ENCODE measurements at places on chromosomes 12 and 14. TPM values are rescaled to one million over a fixed set of nuclear protein-coding genes. Genes with fewer than 3 reads are reported as not detected.

The PSMB11 gene
- not detected for total RNA-seq

- H3K27ac ChIP-seq, result peak overlapping the region; percentile 75
- DNase-seq, result no peak
- peaks cover 52% of the 10 kb centered on the region for H3K4me1 ChIP-seq
- H3K27me3 ChIP-seq, result no peaks in the 10 kb centered on the region
- H3K4me3 ChIP-seq, result peak overlapping the region; percentile 50
Measured at GRCh38 chr12:119673634-119674033, 5.7 kb downstream of the PRKAB1 start.

GRCh38 chr12:65935906-65936901, 111.9 kb downstream of the HMGA2 start:
- no peaks in the 10 kb centered on the region for H3K27me3 ChIP-seq
- H3K4me1 ChIP-seq, result peaks cover 58% of the 10 kb centered on the region
- peaks cover 5% of the 10 kb centered on the region for H3K36me3 ChIP-seq
- DNase-seq, result no peak
- H3K27ac ChIP-seq, result peak overlapping the region; percentile 28

The RAPGEF3 gene
- 8.2 TPM for total RNA-seq

- peaks cover 47% of the 10 kb centered on the region for H3K27me3 ChIP-seq
- H3K36me3 ChIP-seq, result no peaks in the 10 kb centered on the region
- no peak overlapping the region for H3K4me3 ChIP-seq
Measured at GRCh38 chr12:108930756-108931155, 50.9 kb downstream of the DAO start.

GRCh38 chr12:14207905-14208551, 157.5 kb upstream of the ATF7IP start:
- H3K4me3 ChIP-seq, result no peak overlapping the region
- H3K27me3 ChIP-seq, result no peaks in the 10 kb centered on the region
- H3K27ac ChIP-seq, result peak overlapping the region; percentile 80
- DNase-seq, result peak; percentile 68
- H3K36me3 ChIP-seq, result peaks cover 11% of the 10 kb centered on the region

The ANO2 gene
- not detected for total RNA-seq

The ABCC9 gene
- total RNA-seq, result not detected

GRCh38 chr12:106197906-106198623, 49.8 kb downstream of the CKAP4 start:
- DNase-seq, result no peak
- no peaks in the 10 kb centered on the region for H3K36me3 ChIP-seq
- no peaks in the 10 kb centered on the region for H3K4me1 ChIP-seq
- H3K27me3 ChIP-seq, result peaks cover 60% of the 10 kb centered on the region
- H3K4me3 ChIP-seq, result no peak overlapping the region

The EAPP gene
- total RNA-seq, result 24.5 TPM

The EVL gene
- 33.5 TPM for total RNA-seq

The RPS6KA5 gene
- 10.3 TPM for total RNA-seq

GRCh38 chr12:92757597-92758121, 54.9 kb downstream of the PLEKHG7 start:
- no peaks in the 10 kb centered on the region for H3K4me1 ChIP-seq
- no peaks in the 10 kb centered on the region for H3K27me3 ChIP-seq
- H3K4me3 ChIP-seq, result no peak overlapping the region
- no peak overlapping the region for H3K27ac ChIP-seq
- DNase-seq, result no peak
- H3K36me3 ChIP-seq, result no peaks in the 10 kb centered on the region

GRCh38 chr12:113269257-113269943, 48.1 kb downstream of the TPCN1 start:
- H3K4me1 ChIP-seq, result no peaks in the 10 kb centered on the region
- no peak overlapping the region for H3K27ac ChIP-seq
- H3K27me3 ChIP-seq, result no peaks in the 10 kb centered on the region
- no peak for DNase-seq
- no peak overlapping the region for H3K4me3 ChIP-seq

The TAS2R31 gene
- total RNA-seq, result 4.1 TPM

DNA sequence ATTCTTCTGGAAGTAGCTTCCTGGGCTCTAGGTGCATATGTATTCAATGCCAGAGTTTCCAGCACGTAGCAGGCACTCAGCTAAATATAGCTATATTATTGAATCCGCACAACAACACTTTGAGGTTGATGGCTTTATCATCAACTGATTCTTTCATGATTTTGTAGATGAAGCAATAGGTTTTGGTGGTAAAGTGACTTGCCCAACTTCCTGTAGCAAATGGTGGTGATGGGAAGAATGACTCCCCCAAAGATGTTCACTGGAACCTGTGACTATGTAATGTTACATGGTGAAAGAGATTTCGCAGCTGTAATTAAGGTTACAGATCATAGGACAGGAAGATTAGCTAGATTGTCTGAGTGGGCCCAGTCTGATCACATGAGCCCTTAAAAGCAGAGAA, 3.2 kb downstream of the TDRD9 start:
- H3K36me3 ChIP-seq, result peaks cover 4% of the 10 kb centered on the region
- peaks cover 10% of the 10 kb centered on the region for H3K27me3 ChIP-seq
- no peak for DNase-seq
- no peak overlapping the region for H3K27ac ChIP-seq

DNA sequence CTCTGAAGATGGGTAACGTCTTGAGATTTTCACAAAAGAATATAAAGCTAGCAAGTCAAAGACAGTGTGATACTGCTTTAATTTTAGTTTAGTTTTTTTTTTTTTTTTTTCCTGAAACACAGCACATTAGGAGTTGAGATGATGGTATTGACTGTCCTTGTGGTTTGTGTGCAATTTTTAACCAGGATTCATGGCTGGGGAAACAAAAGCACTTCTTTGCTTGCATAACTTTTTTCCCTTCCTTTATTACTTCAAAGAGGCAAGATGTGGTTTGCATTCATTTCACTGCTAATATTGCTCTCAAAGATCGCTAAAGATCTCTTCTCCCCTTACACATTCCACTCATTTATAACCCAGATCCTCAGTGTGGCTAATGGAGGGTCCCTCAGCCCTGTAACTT, 157.1 kb upstream of the PZP start:
- peak overlapping the region; percentile 28 for H3K27ac ChIP-seq
- H3K4me1 ChIP-seq, result peaks cover 22% of the 10 kb centered on the region
- H3K4me3 ChIP-seq, result peak overlapping the region; percentile 47
- H3K27me3 ChIP-seq, result no peaks in the 10 kb centered on the region
- no peaks in the 10 kb centered on the region for H3K36me3 ChIP-seq

DNA sequence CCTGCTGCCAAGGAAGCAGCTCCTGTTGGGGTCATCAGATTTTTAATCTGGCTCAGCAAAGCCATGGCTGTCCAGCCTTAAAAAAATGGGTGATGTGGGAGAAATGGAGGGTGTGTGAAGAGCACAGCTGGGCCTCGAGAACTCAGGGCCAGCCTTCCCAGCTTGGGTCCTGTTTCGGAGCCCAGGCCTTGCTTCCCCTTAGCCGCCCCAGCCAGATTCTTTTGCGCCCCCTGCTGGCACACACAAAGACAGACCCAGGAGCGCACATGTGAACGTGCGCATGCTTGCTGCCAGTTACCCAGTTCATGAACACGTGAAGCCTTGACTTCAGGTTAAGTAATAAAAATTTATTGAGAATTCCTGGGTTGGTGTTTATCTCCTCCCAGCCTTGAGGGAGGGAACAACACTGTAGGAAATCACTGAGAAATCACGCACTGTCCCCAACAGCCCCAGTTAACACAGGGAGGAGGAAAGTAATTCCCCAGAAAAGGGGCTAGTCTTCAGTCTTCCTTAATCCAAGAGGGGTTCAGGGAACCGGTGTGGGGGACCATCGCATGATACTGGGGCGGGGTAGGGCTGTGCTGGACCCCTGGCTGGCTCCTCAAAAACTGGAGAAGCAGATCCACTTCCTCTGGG, 5.3 kb downstream of the PHB2 start:
- H3K27ac ChIP-seq, result peak overlapping the region; percentile 87
- DNase-seq, result peak; percentile 89
- H3K4me3 ChIP-seq, result peak overlapping the region; percentile 79
- H3K27me3 ChIP-seq, result no peaks in the 10 kb centered on the region

DNA sequence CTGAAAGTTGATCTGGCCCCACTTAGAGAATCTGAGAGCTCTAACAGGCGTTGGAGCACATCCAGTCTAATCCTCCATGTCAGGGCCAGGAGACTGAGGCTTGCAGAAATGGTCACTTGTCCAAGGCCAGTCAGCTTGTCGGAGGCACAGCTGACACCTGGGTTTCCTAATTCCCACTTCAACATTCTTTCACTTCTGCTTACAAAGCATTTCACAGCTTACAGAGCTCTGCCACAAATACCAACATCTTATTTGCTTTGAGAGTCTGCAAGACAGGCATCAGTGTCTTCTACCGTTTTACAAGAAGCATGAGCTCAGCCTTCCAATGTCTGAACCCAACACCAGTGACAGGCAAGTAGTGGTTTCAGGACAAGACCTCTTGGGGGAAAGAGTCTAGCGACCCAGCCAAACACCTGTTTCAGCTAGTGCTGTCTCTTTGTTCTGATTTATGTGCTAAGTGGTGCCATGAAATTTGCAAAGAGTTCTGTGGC, 31.8 kb downstream of the ISCA2 start:
- H3K36me3 ChIP-seq, result no peaks in the 10 kb centered on the region
- H3K27me3 ChIP-seq, result peaks cover 15% of the 10 kb centered on the region
- no peak overlapping the region for H3K4me3 ChIP-seq
- DNase-seq, result no peak
- no peaks in the 10 kb centered on the region for H3K4me1 ChIP-seq
- no peak overlapping the region for H3K27ac ChIP-seq

- no peaks in the 10 kb centered on the region for H3K4me1 ChIP-seq
- no peak overlapping the region for H3K4me3 ChIP-seq
- H3K27ac ChIP-seq, result no peak overlapping the region
- DNase-seq, result no peak
Measured at GRCh38 chr14:100397005-100397404, 73.9 kb downstream of the SLC25A47 start.

The INHBC gene
- total RNA-seq, result not detected

The LACRT gene
- total RNA-seq, result not detected

GRCh38 chr14:96811265-96811664, 14.1 kb downstream of the VRK1 start:
- no peaks in the 10 kb centered on the region for H3K36me3 ChIP-seq
- H3K27me3 ChIP-seq, result no peaks in the 10 kb centered on the region
- no peak overlapping the region for H3K27ac ChIP-seq
- H3K4me1 ChIP-seq, result no peaks in the 10 kb centered on the region
- DNase-seq, result no peak

DNA sequence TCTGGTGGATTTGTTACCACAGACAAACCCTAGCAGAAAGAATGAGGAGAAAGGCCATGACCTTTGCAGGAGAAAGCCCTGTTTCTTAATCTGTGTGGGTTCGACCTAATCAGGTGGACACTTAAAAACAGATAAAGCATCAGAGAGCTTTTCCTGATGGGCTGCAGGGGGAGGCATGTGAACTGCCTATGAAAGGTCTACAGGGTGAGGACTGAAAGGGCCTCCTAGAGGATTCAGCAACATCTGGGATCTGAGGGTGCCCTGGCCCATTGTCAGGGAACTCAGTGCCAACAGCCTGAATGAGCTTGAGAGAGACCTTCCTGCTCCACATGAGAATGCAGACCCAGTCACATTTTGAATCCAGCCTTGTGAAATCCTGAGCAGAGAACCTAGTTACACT, 178.8 kb upstream of the DDHD1 start:
- H3K27me3 ChIP-seq, result peaks cover 33% of the 10 kb centered on the region
- DNase-seq, result no peak
- no peaks in the 10 kb centered on the region for H3K36me3 ChIP-seq
- H3K4me3 ChIP-seq, result no peak overlapping the region
- no peak overlapping the region for H3K27ac ChIP-seq

DNA sequence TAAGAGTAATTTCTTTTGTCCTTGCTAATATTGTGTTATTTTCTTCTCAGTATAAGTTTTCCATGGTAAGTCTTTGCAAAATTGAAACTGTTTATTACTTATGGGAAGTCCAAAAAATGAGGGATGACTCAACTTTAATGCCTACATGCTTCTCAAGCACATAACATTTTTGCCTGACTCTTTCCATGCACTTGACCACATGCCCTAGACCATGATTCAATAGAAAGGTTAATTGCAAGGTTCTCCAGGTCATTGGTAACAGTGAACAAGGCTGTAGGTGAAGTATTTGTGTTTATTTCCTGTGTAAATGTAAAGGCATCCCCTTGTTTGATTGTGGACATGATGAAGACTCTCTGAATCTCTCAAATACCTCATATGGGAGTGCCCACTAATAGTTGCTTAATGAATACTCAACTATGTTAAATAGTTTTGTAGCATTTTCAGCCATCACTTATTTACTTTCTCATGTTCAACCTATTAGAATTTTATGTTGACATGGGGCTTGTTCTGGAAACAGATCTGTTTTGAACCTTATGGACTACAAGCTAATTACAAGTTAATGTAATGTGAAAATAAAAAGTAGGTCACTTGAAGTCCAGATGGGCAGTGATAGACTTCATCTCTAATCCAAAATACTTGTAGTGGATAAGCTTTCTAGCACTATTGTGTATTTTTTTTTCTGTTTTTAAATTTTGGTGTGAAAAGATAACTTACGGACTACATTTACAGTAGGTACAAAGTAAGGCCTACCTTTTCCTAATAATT, 131.7 kb downstream of the TMTC2 start:
- H3K27ac ChIP-seq, result no peak overlapping the region
- H3K4me1 ChIP-seq, result no peaks in the 10 kb centered on the region
- H3K4me3 ChIP-seq, result no peak overlapping the region

The PPP1R3E gene
- 12.8 TPM for total RNA-seq

The IAPP gene
- not detected for total RNA-seq

GRCh38 chr12:113232089-113232839, 11.0 kb downstream of the TPCN1 start:
- H3K27ac ChIP-seq, result peak overlapping the region; percentile 75
- H3K36me3 ChIP-seq, result peaks cover 56% of the 10 kb centered on the region
- peaks cover 62% of the 10 kb centered on the region for H3K4me1 ChIP-seq
- DNase-seq, result no peak
- no peak overlapping the region for H3K4me3 ChIP-seq

DNA sequence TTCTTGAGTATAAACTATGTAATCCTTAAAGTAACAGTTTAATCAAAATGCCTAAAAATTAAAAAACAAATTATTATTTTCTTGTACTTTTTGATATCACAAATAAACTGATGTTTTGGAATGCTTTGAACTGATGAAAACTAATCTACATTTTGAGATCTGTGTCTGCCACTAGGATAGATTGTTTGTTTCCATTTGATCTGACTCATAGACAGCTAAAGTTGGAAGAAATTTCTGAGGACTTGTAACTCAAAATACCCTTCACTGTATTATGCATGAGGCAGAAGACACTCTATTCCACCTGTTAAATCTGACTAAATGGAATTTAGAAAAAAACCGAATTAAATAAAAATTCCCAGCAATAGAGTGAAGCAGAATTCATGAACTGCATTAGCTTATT, 1400.0 kb upstream of the FLRT2 start:
- no peak overlapping the region for H3K4me3 ChIP-seq
- H3K27me3 ChIP-seq, result no peaks in the 10 kb centered on the region
- no peak overlapping the region for H3K27ac ChIP-seq
- H3K4me1 ChIP-seq, result no peaks in the 10 kb centered on the region

The TEX52 gene
- not detected for total RNA-seq

- no peak overlapping the region for H3K4me3 ChIP-seq
- H3K4me1 ChIP-seq, result peaks cover 15% of the 10 kb centered on the region
- no peak overlapping the region for H3K27ac ChIP-seq
- no peaks in the 10 kb centered on the region for H3K27me3 ChIP-seq
- peaks cover 11% of the 10 kb centered on the region for H3K36me3 ChIP-seq
Measured at GRCh38 chr12:45966486-45966885, 23.9 kb downstream of the SCAF11 start.
